ENCODE measurements at places on chromosomes 2 and 18.

DNA sequence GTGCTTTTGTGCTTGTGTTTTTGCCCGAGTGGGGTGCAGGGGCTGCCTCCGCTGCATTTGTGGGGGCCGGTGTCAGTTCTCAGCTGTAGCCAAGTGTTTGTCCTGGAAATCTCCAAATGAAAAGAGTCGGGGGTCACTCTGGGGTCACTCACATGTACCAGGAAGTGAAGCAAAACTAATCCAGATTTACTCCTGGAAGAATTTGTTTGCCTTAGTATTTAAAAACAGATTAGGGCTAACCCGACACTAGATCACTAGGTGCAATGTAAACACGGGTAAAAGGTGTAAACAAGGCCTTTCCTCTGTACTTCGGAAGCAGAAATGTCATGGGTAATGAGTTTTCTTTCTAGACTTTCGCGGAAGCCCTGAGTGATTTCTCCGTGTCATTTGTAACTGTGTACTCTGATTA is 50.3 kb downstream of the GBX2 start:
- DNase-seq = no peak

DNA sequence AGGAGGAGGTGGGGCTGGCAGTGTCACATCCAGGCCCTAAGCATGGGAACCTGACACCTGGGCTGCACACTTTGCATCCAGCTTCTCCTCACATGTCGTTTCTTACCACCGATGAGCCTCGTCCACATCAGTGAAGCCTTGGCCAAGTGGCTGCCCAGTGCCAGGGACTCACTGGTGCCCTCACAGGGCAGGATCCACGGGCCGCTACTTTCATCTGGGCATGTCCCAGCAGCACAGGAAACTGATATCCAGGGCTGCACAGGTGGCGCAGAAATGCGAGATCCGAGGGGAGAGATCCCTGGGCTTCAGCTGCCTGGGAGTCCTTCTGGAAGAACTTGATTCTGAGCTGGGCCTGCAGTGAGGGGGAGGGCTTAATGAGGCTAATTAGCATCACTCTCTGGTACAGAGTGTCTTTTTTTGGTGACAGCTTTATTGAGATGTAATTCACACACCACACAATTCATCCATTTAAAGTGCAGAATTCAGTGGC is 291.6 kb upstream of the HDAC4 start:
- DNase-seq = no peak

- DNase-seq = no peak
These were observed 137.6 kb upstream of the SPATS2L start for GRCh38 chr2:200168641-200169555.

DNA sequence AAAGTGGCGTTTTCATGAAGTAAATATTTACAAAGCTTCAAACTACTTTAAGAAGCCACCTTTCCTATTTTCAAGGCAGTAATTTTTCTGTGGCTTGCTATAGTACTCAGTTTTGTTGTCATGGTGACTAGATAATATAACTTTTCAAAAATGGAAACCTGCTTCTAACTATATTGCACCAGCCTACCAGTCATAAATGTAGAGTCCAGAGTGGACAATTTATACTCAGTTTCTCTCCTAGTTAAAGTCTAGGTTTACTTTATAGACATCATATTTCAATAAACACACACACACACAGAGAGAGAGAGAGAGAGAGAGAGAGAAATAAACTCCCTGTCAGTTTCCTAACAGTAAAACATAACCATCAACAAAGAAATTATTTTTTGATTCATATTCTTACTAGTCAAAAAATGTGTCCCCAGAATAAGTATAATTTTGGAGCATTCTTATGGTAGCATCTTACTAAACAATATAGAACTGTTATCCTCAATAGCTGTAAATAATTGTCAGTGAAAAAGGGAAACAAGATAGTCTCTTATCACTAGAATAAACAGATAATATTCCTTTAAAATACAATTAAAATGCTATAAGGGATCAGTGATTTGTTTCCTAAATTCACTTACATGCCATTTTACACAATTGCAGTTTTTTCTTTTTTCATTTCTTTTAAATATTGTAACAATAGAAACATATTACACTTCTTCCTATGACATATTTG is 163.5 kb upstream of the BOD1L2 start:
- DNase-seq = no peak

- DNase-seq = no peak
These were observed 161.2 kb downstream of the PTPRM start for GRCh38 chr18:7728297-7728696.

GRCh38 chr2:41410011-41410410 is 637.8 kb upstream of the PKDCC start:
- no peak for DNase-seq

DNA sequence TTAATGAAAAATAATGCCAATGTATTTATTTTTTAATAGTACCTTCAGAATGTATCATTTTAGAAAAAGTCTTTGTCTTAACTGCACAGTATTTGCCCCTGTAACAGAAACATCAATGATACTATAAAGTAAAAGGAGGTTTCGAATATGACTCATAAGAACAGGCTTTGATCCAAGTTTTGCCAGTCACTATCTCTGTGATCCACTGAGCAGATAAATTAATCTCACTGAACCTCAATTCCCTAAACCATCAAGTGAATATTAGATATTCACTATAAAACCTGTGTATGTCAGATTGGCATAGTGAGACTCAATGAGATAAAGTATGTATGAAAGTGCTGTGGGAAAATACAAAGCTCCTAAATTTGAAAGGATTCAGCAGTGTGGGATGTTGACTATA is 292.1 kb downstream of the EXOC6B start:
- DNase-seq = no peak

- no peak for DNase-seq
These were observed 186.3 kb downstream of the TMEM163 start for GRCh38 chr2:134532537-134532936.

- DNase-seq = peak; percentile 35
These were observed 5.6 kb downstream of the DNAJB2 start for GRCh38 chr2:219284501-219285372.

- DNase-seq = no peak
These were observed 61.5 kb downstream of the VRK2 start for GRCh38 chr2:58107803-58108710.

- no peak for DNase-seq
These were observed 133.5 kb downstream of the LAMA3 start for GRCh38 chr18:23822590-23823385.

GRCh38 chr2:100561191-100561590 is 1.6 kb upstream of the PDCL3 start:
- no peak for DNase-seq

All from CD4-positive, alpha-beta memory T cell (primary cell).